Aorta (tissue), 5 donors: ENCODE measurements at places on chromosomes 1 and 21.

DNA sequence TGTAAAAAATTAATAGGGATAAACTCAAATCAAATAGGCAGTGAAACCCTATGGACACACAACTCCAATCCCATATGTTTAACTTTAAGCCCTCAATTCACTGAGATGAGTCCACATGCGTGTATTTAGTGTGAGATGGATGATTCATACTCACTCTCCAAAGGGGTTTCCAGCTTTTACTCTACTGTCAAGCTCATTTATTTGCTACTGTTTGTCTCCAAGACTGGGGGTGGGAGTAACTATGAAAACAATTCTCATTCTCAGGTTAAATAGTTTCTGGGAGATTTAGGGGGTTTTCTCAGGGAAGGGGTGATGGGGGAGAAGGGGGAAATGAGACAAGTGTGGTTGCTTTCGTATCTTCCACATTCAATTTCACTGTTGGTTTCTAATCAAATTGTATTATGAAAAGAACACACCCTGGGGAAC is 2.7 kb downstream of the RAB29 start:
- no peak for DNase-seq

DNA sequence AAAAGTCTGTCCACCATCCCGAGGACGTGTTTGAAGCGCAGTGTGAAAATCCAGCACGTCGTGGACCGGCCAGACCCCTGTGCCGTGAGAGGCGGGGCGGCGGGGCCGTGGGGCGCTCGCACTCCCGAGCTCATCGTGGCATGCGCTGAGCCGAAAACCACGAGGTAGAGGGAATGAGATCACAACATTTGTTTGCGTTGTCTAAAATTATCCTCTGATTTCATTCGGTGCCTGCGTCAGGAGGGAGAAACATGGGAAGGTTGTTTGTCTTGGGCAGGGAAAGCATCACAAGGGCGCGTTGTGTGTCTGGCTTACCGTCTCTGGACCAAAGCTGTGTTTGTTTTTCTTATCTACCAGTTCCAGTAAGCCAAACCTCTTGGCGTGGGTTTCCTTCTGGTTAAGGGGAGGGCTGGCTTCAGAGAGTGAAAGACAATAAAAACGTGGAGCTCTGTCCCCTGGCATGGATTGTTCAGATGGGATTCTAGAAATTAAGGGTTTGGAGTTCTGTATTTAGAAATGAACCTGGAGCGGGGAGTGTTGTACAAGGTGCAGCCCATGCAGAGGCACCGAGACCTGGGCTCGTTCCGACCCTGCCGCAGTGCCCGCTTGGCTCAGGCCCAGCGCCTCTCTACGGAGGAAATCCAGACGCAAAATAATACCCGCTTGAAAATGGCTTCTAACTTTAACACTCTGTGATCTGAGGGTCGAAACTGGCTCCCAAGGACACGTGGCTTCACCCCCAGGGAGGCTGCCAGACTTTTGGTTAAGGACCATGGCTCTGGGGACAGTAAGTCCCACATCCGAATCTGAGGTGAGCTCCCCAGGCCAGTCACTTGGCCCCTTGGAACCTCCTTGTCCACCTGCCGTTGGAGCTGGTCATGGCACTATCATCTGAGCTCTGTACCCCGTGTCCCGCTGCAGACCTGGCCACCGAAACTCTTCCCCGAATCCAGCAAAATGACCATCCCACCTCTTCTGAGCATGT is 68.7 kb upstream of the FAM3B start:
- peak; percentile 92 for DNase-seq

DNA sequence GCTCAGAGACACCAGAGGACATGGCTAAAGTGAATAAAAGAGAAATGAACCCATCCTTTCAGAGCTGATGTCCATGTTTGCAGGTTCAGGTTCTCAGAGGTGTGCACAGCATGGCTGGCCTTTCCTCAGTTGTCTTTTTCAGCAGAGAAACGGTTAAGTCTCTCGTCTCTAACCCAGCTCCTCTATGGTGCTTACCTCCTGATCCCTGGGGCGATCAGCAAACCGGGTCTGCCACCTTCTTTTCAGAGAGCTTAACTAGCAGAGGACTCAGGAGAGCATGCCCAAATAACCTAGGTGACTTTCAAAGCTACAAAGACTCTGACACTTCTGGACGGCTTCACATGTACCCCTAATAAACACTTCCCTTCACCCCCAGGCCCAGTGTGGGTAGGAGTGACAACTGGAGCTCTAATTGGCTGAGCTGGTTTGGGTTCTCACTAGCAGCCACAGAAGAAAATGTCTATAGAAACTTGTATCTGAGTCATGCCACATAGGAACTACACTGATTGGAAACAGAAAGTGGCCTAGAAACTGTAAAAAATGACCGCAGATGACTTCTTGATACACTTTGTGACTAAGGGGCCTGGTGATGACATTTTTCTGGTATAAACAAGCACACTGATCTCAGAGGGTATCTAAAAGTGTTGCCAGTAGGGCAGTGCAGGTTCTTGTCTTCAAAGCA is at the start of gene AIM2:
Gene AIM2, minus strand, starts transcription at position 329 of the 682 bp plus-strand sequence. CDS start 3,267 bp downstream, outside the sequence.
- DNase-seq, result no peak

DNA sequence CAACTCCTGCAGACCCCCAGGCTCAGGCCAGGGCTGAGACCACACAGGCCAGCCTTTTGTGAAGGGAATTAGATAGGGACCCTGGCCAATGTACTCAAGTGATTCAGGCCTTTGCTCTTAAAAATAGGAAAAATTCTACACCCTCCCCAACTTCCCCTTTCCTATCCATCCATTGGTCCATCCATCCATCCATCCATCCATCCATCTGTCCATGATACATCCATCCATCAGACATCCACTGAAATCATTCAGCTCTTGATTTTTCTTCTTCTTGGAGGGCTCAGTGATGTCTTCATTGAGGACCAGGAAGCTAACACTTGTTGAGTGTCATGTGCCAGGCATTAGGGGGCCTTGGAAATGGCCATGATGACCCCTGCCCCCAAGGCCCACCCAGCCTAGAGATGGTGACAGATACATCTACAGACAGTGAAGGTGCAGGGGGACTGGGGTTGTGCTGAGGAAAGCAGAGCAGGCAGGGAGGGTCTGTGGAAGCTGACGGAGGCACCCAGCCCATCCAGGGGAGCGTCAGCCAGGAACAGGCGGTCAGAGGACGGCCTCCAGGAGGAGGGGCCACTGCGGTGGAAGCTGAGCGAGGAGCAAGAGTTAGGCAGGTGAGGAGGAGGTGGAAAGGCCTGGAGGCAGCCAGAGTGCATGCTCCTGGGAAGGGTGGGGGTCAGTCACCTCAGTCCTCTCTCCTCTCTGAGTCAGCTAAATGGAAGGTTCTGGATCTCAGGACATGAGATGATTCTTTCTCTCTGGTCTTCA is 81.9 kb downstream of the EPHB2 start:
- no peak for DNase-seq

DNA sequence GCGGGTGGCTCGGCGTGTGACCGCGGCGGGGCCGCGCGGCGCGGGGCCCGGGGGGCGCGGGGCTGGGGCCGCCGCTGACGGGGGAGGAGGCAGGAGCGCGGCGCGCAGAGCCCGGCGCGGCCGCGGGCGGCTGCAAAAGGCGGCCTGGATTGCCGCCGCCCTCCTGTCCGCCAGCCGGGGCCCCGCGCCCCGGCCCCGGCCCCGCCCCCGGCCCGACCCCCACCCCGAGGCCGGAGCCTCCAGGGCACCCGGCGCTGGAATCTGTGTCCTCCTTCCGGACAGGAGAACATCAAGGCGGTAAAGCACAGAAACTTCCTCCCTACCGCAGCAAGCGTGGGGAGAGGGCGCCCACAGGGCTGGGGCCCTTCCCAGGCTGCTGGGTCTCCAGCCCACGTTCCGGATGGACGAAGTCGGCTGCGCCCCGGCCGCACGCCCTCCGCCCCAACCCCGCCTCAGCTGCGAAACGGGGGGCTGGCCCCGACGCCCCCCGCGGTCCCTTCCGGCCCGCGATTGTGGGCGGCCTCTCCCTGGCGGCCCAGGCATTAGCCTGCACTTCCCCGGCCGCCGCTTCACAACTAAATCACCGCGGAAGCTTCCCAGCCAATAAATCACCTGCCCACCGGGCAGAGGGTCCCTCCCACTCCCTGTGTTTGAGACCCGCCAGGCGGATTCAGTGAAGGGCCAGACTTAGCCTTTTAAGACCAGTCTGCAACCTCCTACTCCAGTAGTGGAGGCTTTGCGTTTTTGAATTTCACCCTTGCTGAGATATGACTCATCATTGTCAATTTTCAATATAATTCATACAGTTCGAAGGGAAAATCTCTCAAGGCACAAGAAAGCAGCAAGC is 106.0 kb downstream of the SLC45A1 start:
- peak; percentile 83 for DNase-seq

DNA sequence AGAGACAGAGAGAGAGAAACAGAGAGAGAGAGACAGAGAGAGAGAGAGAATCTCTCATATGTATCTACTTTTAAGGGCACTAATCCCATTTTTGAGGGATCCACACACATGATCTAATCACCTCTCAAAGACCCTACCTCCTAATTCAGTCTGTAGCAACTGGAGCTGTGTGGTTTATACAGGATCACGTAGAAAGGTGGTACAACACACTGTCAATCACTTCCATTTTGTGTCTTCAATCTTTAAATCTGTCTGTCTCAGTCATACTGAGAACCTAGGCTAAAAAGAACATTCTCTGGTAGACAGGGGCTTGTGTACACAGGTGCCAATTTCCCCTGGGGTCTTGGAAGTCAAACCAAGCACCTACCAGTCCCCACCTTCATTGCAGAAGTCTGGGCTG is 229.9 kb downstream of the TGFB2 start:
- DNase-seq, result no peak
